SW480 (cell line): ENCODE measurements at places on chromosomes 7 and 10.

- no peak for DNase-seq
Measured at GRCh38 chr7:84261509-84261908, 66.9 kb upstream of the SEMA3A start.

- DNase-seq = no peak
Measured at GRCh38 chr10:22958338-22958737, 30.5 kb downstream of the ARMC3 start.

DNA sequence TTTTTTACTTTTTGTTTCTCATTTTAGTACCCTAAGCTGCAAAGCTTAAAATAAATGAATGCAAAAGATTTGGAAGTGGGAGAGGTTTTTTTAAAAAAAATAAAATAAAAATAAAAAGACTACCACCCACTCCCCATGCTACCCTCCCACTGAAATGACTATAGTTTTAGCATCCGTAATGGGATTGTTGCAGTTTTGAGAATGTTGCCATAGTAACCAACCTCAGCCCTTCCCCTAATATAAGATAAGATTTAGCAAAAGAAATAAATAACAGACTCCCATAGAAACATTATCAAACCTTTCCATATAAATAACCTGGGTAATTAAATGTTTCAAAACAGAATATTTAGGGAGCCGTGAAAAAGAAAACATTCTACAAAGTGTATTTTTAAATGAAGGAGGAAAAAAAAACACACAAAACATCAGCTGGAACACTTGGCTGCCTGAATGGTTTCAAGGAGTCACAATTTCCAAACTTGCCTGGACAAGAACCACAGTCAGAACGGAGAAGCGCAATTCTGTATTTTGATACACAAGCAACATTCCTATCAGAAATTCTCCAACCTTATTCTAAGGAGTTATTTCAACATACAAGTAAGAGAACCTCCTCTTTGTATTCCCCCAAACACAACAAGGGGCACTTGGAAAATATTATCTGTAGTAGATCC lies 57.4 kb downstream of the DGKI start:
- no peak for DNase-seq

DNA sequence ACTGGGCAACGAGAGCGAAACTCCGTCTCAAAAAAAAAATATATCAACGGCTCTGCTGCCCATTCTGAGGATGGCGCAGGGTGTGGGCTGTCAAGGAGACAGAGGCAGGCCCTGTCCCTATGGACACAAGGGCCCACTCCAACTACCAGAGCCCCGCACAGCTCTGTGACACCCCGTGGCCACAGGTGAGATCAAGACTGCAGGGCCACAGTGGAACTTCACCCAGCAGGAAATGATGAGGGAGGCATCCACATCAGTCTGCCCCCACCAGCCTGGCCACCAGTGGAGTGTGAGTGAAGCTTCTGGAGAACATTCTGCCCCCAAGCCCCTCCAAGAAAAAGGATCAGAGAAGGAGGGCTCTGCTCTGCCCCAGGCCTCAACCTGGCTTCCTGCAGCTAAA lies 136.7 kb downstream of the DLG5 start:
- DNase-seq = no peak

DNA sequence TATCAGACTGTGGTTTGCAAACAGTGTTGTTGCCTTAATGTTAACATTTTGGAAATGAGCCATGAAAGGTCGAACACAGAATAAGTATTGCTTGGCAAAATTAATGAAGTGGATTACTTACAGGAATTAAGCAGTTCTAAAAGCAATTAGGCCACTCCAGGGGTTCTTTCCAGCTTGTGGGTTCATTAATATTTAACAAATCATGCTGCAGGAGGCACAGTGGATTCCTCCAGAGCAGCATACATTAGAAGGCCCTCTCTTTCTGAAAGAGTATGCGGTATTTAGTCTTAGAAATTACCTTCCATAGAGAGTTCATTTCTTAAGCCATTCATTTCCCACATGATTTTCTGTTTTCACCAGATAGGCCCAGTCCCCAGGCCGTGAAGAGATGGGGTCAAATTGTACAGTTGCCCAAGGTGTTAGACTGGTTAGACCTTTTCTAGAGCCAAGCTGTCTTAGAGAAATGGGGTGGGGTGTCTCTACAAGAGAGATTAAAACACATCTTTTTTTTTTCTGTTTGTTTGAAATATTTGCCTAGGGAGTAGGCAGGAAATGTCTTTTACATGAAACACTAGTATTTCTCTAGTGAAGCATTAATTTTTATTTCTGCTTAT lies 40.0 kb upstream of the AGR3 start:
- DNase-seq = no peak

GRCh38 chr7:103996017-103996551 lies 6.6 kb upstream of the RELN start:
- no peak for DNase-seq

DNA sequence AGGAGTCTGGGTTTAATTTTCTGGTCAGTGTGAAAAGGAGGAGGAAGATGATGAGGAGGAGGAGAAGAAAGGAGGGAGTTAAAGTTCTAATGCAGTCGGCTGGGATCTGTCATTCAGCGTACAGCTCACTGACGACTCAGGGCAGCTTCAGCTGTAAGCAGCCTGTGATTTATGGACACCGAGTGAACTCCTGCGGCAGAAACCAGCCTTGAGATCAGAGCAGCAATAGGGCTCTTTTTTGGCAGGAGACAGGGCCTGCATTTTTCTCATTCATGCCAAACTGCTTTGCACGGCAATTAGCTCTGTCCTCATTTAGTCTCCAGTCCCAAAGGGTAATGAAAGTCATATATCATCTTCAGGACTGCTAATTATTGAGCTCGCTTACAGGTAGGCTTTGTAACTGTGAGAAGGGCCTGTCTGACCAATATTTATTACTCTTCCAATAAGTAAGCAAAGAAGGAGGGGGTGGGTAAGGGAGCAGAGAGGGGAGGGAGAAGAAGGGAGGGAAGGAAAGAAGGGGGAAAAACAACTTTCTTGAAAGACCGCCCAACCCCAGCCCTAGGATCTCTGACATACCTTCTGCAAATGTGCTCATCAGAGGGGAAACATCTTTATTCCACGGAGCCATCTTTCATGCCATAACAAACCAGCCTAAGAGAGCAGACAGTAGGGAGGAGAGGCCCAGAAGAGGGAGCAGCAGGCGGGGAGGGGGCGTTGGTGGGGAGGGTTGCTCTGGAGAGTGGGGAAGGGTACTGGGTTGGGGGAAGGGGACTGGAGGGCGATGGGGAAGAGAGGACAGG lies 48.1 kb upstream of the COMTD1 start:
- DNase-seq = no peak

DNA sequence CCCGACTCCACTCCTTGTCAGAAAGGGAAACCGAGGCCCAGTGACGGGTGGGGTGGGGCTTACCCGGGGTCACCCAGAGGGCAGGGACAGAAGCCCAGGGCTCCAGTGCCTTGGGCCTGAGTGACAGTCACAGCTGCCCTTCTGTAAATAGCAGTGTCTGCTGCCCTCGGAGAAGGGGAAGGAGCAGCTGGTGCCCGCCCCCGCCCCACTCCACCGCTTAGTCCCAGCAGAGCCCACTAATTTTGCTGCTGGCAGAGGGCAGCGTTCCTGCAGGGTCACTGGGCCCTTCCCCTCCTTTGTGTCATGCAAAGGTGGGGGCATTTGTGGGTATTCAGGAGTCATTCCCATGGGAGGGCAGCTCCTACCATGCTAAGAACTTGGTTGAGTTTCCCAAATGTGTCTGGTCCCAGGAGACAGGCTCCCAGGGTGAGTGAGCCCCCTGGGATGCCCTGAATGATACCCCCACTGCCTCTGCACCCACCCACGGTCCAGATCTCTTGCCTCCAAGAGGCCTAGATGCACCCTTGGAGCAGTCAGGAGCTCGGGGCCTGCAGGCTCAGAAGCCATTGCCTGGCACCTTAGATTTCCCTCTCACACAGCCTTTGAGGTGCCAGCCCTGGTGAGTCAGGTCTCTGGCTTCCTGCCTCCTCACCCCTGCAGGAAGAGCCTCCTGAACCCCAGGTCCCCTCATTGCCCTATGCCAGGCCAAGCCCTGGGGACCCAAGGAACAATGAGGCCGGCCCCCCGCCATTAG lies 17.2 kb downstream of the SH2B2 start:
- DNase-seq = no peak

- DNase-seq = no peak
Measured at GRCh38 chr7:73829505-73829904, 1.3 kb upstream of the CLDN4 start.

- DNase-seq = no peak
Measured at GRCh38 chr7:111708072-111708471, 145.8 kb upstream of the IMMP2L start.
